ENCODE measurements at places on chromosomes 7 and 10.

DNA sequence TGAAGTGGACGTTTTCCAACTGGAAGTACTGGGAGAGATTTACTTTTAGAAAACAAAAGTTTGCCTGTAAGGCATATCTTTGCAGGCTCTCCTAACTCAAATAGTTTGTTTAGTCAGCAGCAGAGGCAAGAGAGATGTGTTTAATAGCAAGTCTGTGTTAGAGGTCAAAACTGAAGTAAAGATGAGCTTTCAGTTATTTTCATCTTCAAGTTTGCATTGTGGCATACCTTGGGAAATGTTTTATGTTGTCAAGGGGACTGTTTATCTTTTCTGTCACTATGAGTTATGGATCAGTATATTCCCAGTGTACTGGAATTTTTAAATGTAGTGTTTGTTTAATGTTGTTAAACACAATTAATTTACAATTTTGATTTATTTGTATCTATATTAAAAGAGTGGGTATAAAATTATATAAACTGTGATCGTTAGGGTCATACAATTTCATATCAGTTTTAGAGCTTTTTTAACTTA lies 169.7 kb upstream of the PPP1R3A start:
- DNase-seq, result no peak

DNA sequence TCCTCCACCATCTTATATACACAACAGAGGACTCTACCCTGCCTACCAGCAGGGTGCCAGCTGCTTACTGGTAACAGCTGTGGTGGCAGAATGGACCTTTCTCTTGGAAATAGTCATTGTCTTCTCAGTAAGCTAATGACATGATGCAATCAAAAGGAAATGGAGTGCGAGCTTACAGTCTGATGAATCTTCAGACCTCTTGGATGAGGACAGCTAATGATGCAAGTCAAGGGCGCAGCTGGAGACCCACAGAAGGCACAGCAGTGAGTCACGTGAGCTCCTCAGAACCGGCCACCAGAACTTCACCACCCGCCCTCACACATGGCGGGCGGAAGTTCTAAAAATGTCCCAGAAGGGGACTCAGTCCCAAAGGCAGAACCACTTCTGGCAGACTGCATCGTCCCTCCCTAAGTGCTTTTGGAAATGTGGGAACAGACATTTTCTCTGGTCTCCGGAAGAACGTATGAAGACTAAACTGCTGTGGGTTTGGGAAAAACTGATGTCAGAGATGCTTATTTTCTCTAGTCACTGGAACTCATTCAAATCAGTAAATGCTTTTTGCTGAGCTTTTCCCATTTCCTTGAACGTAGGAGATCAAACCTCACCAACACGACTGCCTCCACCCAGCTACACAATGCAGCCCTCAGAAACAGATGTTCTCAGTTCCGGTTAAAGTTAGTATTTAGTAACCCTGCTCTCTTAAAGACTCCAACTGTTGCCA lies 96.4 kb downstream of the FAS start:
- no peak for DNase-seq

- DNase-seq, result no peak
Measured at GRCh38 chr7:47361746-47362215, 220.1 kb downstream of the TNS3 start.

- no peak for DNase-seq
Measured at GRCh38 chr10:30897547-30897946, 134.1 kb downstream of the ZNF438 start.

Measured in T-helper 9 cell (primary cell).